ENCODE measurements at places on chromosomes 1 and 21. TPM values are rescaled to one million over a fixed set of nuclear protein-coding genes. Genes with fewer than 3 reads are reported as not detected.

The ACBD6 gene
- total RNA-seq: 33.7 TPM

The SV2A gene
- total RNA-seq: 1.3 TPM

DNA sequence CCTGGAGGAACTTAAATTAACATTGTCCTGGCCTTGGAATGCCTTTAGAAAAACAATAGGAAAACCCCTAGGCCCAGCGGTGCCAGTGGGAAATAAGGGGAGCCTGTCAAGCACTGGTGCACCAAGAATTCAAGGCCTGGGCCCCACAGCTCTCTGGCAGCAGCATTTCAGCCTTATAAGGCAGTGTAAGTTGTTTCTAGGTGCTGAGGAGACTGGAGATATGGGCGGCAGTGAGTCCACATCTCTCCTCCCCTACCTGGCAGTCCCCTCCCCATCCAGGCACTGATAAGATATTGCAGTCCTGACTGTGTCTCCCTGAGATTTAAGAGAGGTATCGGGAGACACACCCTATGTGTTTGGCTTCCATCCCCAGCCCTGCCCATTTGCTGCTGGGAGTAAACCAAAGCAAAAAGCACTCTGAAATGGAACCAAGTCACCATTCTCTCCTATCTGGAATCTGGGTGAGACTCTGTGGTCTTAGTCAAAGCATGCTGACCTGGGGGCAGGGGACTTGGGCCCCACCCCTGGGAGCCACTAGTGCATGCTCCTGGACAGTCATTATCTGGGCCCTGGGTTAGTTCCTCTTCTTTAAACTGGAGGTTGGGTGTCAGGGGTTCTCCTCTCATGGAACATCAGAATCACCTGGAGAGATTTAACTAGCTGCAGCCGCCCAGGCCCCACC lies 30.5 kb downstream of the DEGS1 start:
- H3K36me3 ChIP-seq: no peaks in the 10 kb centered on the region
- no peak for DNase-seq
- H3K4me3 ChIP-seq: no peak overlapping the region
- no peaks in the 10 kb centered on the region for H3K27me3 ChIP-seq

- H3K4me1 ChIP-seq: no peaks in the 10 kb centered on the region
- no peak for DNase-seq
- no peaks in the 10 kb centered on the region for H3K27me3 ChIP-seq
These were observed 15.9 kb upstream of the LRRC8C start for GRCh38 chr1:89616844-89617627.

DNA sequence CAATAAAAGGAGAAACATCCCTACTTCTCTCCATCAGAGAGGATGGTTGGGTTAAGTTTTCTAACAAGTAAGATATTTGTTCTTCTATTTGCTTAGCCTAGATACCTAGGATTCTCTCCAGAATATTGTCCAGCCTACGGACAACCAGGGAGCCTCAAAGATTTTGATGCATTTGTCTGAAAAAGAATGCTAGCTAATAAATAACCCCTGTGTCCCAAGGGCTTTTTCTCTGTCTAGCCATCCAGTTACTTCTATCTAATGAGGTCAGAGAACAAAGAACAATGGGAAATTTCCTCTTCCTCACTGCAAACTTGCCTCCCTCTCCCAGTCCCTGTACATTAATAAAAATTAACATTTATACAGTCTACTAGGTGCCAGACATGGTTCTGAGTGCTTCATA lies 810 bp downstream of the RGS5 start:
- no peak overlapping the region for H3K27ac ChIP-seq
- H3K27me3 ChIP-seq: no peaks in the 10 kb centered on the region
- H3K4me1 ChIP-seq: no peaks in the 10 kb centered on the region
- peak overlapping the region; percentile 5 for H3K4me3 ChIP-seq
- DNase-seq: no peak
- H3K36me3 ChIP-seq: no peaks in the 10 kb centered on the region

DNA sequence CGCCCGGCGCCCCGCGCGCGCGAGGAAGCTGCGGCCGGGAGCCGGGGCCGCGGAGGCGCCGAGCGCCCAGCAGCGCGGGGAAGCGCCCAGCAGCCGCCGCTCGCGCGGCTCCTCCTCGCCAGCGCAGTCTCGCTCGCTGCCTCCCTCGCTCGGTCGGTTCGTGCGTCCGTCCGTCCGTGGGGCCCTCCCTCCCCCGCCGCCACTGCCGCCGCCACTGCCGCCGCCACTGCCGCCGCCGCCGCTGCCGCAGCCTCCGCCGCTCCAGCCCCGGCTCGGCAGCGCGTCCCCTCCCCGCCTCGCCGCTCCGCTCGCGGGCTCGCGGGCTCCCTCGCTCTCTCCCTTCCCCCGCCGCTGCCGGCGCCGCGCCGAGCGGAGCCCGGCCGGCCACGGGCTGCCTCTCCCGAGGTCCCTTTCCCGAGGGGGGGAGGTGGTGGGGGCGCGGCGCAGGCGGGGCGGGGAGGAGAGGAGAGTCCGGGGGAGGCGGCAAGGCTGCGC lies at the start of gene KCND3:
TSS of gene KCND3 (minus strand) at position 138 of the 495 bp plus-strand sequence.
- H3K27me3 ChIP-seq: peaks cover 78% of the 10 kb centered on the region
- peak within 1 kb of the TSS; percentile 71 for H3K27ac ChIP-seq
- peak within 1 kb of the TSS; percentile 73 for H3K4me3 ChIP-seq
- H3K36me3 ChIP-seq: no peaks in the 10 kb centered on the region
- peaks cover 19% of the 10 kb centered on the region for H3K4me1 ChIP-seq

- H3K36me3 ChIP-seq: no peaks in the 10 kb centered on the region
- H3K27ac ChIP-seq: no peak overlapping the region
- DNase-seq: no peak
- H3K4me3 ChIP-seq: no peak overlapping the region
- H3K4me1 ChIP-seq: no peaks in the 10 kb centered on the region
- H3K27me3 ChIP-seq: no peaks in the 10 kb centered on the region
These were observed 65.4 kb upstream of the PTGS2 start for GRCh38 chr1:186745531-186746146.

DNA sequence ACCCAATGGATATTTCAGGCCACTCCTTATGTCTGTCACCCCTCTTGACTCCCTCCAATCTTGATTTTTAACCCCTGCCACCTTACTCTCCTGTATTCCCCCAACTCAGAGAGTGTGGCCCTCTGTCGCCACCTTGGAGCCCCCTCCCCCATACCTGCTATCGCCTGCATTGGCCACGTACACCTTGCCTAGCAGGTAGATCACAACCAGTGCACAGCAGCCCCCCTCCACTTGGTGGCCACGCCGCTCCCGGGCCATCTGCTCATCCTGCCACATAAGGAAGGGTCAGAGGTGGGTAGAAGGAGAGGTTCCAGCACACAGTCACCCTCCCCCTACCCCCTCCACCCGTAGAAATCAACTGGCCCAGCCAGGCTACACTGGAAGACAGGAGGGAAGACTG lies 2.9 kb downstream of the PPM1J start:
- H3K27ac ChIP-seq: no peak overlapping the region
- no peaks in the 10 kb centered on the region for H3K27me3 ChIP-seq
- no peaks in the 10 kb centered on the region for H3K36me3 ChIP-seq
- DNase-seq: peak; percentile 74

- peak; percentile 81 for DNase-seq
- no peaks in the 10 kb centered on the region for H3K36me3 ChIP-seq
- peaks cover 72% of the 10 kb centered on the region for H3K4me1 ChIP-seq
- peak overlapping the region; percentile 57 for H3K4me3 ChIP-seq
- H3K27me3 ChIP-seq: peaks cover 30% of the 10 kb centered on the region
These were observed 1.6 kb downstream of the SOX13 start for GRCh38 chr1:204074274-204075138.

DNA sequence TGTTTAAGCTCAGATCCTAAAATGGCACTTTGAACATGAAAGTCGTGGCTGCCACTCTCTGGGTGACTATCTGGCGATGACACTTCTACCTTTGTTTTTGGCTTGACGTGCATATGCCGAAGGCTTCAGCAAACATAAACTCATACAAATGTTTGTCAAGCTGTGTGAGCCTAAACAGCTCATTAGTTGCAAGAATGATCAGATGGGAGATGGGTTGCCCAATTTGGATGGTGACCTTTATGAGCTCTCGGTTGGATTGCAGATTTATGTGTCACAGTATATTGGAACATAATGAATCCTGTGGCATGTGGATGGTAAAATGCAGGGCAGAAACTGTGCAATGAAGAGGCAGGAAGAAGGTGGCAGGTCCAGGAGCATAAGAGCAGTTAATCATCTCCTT lies 229.3 kb downstream of the DISC1 start:
- DNase-seq: no peak
- H3K36me3 ChIP-seq: no peaks in the 10 kb centered on the region
- no peak overlapping the region for H3K27ac ChIP-seq
- no peaks in the 10 kb centered on the region for H3K4me1 ChIP-seq

GRCh38 chr1:10489291-10490055 lies 14.7 kb downstream of the PEX14 start:
- no peak overlapping the region for H3K27ac ChIP-seq
- peaks cover 23% of the 10 kb centered on the region for H3K36me3 ChIP-seq
- peaks cover 6% of the 10 kb centered on the region for H3K4me1 ChIP-seq
- H3K27me3 ChIP-seq: no peaks in the 10 kb centered on the region
- H3K4me3 ChIP-seq: no peak overlapping the region
- DNase-seq: no peak

DNA sequence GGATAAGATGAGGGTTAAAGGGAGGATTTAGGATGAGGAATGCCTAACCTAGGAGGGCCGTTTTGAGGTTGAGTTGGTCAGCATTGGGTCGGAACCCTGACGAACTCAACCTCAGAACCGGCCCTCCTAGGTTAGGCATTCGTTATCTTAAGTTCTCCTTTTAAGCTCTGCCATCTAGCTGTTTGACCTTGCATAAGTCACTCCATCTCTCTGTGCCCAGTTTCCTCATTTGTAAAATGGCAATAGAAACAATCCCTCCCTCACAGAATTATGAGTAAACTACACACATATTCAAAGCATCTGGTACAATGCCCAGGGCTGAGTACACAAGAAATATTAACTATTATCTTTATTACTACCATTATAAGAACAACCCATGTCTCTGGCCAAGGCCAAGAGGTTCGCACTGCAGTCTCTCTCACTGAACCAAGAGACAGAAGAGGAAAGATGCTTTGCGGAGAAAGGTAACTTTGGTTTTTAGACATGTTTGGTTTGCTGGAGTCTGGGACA lies 4.8 kb downstream of the ABCB10 start:
- no peaks in the 10 kb centered on the region for H3K27me3 ChIP-seq
- no peak for DNase-seq
- H3K27ac ChIP-seq: no peak overlapping the region
- H3K4me3 ChIP-seq: no peak overlapping the region
- no peaks in the 10 kb centered on the region for H3K36me3 ChIP-seq

GRCh38 chr21:39650306-39650705 lies 37.6 kb downstream of the B3GALT5 start:
- H3K36me3 ChIP-seq: no peaks in the 10 kb centered on the region
- H3K4me1 ChIP-seq: no peaks in the 10 kb centered on the region
- H3K4me3 ChIP-seq: no peak overlapping the region
- H3K27me3 ChIP-seq: peaks cover 12% of the 10 kb centered on the region
- H3K27ac ChIP-seq: no peak overlapping the region

Data from spleen (tissue), 13 donors.